Activated CD4-positive, alpha-beta T cell treated with anti-CD3 and anti-CD28 coated beads, Interleukin-2, amount 50 U/mL, for 1 hour (primary cell): ENCODE measurements at places on chromosomes 11 and 22.

GRCh38 chr11:93248602-93249001 is 50.8 kb upstream of the SLC36A4 start:
- no peak for DNase-seq

GRCh38 chr22:48434156-48434867 is 1393.4 kb downstream of the BRD1 start:
- DNase-seq: no peak

DNA sequence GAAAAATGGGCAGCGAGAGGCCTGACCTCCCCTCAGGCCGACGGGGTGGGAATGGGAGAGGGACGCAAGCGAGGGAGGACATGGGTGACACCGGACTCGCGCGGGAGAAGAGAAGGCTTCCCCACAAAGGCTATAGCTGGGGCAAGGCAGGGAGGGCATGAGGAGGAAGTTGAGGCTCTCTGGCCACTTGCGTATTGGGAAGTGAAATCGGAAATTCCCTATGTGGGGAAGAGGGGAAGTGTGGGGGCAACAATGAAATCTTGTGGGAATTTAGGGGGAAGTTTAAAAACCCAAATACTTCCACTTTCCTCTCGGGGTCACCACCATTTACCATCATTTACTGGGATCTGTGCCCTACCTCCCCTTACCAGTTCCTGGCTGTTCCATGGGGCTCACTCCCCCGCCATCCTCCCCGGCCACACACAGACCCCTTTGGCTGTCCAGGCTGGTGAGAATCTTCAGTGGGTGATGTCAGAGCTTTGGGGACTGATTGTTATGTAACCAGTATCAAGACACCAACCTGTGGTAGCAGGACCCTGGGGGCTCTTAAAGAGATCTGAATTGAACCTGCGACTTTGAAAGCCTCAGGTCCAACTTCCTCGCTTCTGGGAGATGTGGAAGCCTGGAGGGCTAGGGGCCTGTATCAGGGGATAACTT is 951 bp upstream of the EHD1 start:
- no peak for DNase-seq

- no peak for DNase-seq
These were observed 108.6 kb downstream of the SYN3 start for GRCh38 chr22:32949391-32950173.
